ENCODE measurements at places on chromosomes 3 and 15. TPM values are rescaled to one million over a fixed set of nuclear protein-coding genes. Genes with fewer than 3 reads are reported as not detected.

DNA sequence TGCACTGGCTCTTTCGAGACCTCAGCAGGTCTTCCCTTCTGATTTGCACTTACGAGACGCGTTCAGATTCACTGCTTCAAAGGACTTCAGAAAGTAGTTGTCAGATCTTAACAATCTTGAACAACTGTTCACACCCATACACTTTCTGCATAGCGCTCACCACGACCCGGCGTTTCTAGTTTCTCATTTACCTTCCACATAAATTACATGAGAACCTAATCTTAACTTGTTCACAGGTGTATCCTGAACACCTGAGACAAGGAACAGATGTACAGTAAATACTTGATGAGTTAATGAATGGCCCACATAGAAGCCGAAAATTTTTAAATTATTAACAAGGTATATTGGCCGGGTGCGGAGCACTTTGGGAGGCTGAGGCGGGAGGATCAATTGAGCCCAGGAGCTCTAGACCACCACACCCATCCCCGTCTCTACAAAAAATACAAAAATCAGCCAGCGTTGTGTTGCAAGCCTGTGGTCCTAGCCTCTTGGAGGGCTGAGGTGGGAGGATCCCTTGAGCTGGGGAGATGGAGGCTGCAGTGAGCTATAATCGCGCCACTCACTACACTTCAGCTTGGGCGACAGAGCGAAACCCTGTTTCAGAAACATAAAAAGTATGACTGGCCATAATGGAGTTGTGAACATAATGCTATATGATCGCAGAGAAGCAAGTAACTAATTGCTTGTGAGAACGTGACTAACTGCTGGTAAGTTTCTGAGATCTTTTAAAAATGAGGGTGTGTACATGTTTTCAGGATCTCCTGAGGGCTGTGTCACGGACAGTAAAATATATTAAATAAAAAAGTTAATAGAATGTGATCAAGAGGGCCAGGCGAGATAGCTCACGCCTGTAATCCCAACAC is 984 bp upstream of the SMARCC1 start:
- DNase-seq = no peak

Gene CPN2
- not detected for total RNA-seq

DNA sequence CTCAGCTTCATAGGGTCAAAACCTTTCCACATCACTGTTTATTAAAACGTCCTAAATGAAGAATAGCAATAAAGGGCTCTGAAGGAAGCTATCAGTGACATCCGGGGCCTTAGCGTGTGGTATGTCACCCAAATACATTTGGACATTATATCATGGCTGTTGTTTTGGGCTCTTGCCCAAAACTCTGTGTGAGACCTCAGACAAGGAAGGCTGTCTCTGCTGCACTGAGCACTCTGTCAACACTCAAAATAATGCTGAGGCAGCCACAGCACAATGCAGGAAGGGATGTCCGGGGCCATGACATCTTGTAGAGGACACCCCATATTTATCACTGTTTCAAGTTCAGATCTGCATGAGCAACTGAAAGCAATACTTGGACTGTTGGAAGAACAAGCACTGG is 293.8 kb upstream of the WNT5A start:
- DNase-seq = no peak

- DNase-seq = no peak
Measured at GRCh38 chr3:95177096-95177495, 1114.2 kb downstream of the NSUN3 start.

DNA sequence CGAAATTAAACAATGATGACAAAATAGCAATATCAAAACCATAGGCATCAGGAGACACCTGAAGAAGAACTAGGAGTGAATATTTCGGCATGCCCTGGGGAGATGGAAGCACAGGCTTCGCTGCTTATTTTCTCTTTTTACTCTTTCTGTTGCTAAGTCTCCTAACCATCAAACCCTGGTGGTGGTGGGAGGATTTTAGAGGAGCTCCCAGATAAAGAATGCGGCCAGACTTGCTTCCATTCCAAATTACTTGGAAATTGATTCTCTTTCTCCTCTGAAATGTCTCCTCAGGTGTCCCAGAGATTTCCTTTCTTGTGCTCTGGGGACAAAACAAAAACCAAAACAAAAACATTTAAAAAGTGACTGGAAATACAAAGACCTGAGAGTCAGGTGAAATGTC is 243.0 kb downstream of the KBTBD8 start:
- no peak for DNase-seq

Gene GABRR3
- 0.10 TPM for total RNA-seq

- no peak for DNase-seq
Measured at GRCh38 chr15:27382361-27383025, 411.5 kb downstream of the GABRG3 start.

DNA sequence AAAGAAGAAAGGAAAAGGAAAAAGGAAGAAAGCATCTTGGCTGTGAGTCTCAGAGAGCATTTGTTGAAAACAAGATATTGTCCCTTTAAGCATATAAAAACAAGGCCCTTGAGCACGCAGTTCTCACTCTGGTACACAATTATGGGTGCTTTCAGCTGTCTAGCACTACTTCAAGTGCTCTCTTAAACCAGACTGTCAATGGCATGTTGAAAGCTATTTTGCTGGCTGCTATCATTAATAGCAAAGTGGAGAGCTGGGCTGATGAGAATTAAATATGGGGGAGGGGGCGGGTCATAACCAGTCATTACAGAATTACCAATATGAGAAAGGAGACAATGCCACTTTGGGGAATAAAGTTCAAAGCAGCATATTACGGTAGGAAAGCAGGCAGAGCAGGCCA is 9.3 kb downstream of the TLE3 start:
- no peak for DNase-seq

Gene SPTSSB
- 242 TPM for total RNA-seq

Gene RAB11A
- 373 TPM for total RNA-seq

DNA sequence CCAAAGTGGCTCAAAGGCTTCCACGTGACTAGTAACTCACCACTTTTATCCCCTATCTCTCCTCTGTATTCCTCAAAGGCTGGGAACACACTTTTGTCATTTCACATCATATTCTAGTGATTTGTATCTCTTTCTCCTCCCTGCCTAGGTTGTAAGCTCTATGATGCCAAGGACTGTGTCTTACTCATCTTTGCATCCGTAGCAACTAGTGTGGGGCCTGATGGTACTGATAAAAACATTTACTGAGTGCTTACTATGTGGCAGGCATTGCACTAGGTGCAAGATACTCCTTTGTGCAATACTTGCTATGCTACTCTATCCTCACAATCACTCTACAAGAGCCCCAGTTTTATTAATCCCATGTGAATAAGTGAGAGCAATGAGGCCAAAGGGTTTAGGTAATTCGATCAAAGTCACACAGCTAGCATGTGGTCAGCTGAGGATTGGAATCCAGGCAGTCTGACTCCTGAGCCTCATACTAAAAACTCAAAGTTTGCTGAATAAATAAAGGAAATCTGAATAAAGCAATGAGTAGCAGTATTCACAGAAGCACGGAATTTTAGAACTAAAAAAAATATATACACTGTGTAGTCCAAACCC is 342.6 kb upstream of the ICE2 start:
- DNase-seq = no peak

GRCh38 chr15:69544365-69545113 is 91.9 kb downstream of the RPLP1 start:
- no peak for DNase-seq

Gene FMN1
- 16.1 TPM for total RNA-seq

GRCh38 chr15:65918357-65918920 is 49.1 kb downstream of the RAB11A start:
- DNase-seq = no peak

Gene OIP5
- not detected for total RNA-seq

GRCh38 chr3:62332017-62332416 is 41.3 kb downstream of the FEZF2 start:
- DNase-seq = no peak

Gene SERF2
- total RNA-seq = 651 TPM

DNA sequence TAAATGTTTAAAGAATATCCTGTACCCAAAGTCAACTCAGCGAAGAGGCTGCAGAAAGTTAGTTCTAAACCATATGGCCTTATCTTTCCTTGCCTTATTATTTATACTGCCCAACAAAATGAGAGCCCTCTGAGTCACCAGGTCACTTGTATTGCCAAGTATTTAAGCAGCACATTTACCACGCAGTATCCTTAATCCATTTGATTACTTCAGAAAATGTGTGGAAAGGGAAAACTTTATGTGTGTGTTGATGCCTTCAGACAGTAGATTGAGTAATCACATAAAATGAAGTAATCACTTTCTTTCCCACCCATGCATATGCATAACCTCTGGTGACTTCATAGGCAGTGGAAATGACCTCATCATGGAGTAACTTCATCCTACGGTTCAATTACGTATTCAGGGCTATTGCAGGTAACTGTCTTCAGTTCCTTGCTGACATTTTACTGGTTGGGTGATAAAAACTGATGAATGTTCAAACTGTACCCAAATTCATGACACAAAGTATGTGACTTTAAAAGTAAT is 7.5 kb upstream of the CADPS start:
- no peak for DNase-seq

DNA sequence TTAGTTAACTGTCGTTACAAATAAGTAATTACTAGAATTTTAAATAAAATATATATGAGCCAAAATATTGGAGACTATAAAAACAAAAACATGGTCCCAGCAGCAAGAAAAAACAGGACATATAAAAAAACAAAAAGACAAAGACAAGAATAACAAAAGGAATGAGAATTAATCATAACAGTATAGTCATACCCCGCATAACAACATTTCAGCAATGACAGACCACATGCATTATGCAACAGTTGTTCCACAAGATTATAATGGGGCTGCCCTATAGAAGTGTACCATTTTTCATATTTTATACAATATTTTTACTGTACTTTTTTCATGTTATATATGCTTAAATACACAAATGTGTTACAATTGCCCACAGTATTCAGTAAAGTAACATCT is 5.6 kb downstream of the HLTF start:
- no peak for DNase-seq

DNA sequence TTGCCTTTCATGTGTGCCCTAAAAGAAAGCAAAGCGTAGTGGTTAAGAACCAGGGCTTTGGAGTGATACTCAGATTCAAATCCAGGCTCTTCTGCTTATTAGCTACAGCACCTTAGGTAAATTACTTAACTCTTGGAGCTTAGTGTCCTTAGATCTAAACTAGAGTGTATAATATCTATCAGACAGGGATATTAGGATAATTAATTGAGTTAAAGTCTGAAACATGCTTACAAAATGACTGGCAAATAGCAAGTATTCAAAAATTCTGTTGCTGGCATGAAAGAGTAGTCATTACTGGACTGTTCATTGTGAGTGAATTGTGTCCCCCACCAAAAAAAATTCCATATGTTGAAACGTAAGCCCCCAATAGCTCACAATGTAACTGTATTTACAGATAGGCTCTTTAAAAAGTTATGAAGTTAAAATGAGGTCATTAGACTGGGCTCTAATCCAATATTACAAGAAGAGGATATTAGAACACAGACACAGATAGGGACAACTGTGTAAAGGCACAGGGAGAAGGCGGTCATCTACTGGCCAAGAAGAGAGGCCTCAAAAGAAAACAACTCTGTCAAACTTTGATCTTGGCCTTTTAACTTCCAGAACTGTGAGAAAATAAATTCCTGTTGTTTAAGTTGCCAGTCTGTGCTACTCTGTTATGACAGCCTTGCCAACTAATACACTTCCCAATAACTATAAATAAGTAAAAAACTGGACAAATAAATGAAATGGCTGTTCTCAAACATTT is 60.4 kb upstream of the LRRC3B start:
- DNase-seq = no peak

GRCh38 chr3:3615533-3615932 is 183.7 kb upstream of the LRRN1 start:
- DNase-seq = no peak

DNA sequence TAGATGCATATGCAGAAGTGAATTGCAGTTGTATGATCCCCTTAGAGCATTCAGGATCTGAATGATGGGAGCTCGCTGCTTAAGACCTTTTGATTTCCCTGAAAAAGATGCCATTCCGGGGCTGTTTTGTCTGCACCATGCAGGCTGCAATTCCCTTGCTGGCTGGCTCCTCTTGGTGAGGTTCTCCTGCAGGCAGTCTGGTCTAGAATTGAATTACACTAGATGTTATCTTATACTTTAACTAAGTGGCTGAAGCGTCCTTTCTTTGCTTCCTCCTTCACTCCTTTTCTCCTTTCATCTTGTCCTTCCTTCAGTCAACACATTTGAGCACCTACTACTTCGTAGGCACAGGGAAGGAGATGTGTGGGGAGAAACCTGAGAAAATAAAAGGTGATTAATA is 18.6 kb upstream of the MYZAP start:
- DNase-seq = no peak

Gene CFAP91
- 5.8 TPM for total RNA-seq

- DNase-seq = no peak
Measured at GRCh38 chr3:59695860-59696259, 646.0 kb upstream of the CFAP20DC start.
